ENCODE measurements at places on chromosomes 13 and 19.

DNA sequence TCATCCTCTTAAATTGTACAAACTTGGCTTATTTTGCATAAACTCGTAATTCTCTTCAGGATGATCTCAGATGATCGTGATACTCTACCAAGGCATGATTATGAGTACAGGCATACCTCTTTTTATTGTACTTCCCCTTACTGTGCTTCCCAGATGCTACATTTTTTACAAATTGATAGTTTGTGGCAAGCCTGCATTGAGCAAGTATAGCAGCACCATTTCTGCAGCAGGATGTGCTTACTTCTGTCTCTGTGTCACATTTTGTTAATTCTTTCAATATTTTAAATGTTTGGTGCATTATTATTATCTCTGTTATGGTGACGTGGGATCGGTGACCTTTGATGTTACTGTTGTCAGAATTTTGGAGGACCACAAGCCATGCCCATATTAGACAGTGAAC, 752.3 kb downstream of the PCDH9 start:
- DNase-seq = no peak

GRCh38 chr13:21039097-21039800, 22.1 kb downstream of the LATS2 start:
- DNase-seq = no peak

GRCh38 chr19:16586991-16587832, 15.0 kb upstream of the SLC35E1 start:
- no peak for DNase-seq

DNA sequence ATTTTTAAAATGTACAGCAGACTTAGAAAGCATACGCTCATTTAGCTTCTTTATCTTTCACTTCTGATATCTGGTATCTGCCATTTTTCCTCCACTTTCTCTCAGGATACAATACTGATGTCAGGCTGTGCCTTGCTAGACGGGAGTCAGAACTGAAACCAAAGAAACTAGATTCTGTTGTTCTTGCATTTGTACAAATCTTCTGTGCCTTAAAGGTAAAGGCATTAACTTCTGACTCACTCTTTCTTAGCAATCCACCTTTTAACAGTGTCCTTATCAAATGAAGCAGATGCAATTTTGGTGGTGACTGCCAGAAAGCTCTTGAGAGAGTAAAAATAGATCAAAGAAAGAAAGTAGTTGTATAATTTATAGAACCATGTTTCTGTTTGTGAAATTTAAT, 370.4 kb downstream of the PCDH20 start:
- DNase-seq = no peak

- no peak for DNase-seq
These were observed 610.7 kb downstream of the SLITRK5 start for GRCh38 chr13:88281841-88282240.

- no peak for DNase-seq
These were observed 48.7 kb downstream of the CCNE1 start for GRCh38 chr19:29860492-29860891.

GRCh38 chr13:63190742-63191141, 1775.1 kb upstream of the PCDH20 start:
- no peak for DNase-seq

- no peak for DNase-seq
These were observed 1161.3 kb downstream of the SLITRK1 start for GRCh38 chr13:82720986-82721385.

GRCh38 chr13:103287659-103288058, 221.4 kb upstream of the SLC10A2 start:
- DNase-seq = no peak

GRCh38 chr19:1608359-1609102, 3.3 kb upstream of the UQCR11 start:
- DNase-seq = no peak

- DNase-seq = no peak
These were observed 3.1 kb downstream of the ZNF784 start for GRCh38 chr19:55621205-55621672.

DNA sequence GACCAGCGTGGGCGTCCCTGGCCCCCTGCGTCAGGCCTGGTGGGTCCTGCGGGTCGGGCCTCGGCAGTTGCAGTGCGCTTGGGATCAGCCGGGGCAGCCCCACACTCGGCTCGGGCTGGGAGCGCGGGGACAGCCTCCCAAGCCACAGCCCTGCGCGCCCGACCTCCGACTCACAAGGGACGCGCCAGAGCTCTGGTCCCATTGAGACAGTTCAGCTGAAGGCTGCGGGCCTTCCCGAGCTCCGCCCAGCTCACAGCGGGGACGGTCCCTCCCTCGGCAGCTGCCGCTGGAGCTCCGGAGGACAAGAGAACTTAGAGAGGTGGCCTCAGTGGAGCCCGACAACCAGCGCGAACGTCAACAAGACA, 45.7 kb upstream of the ZNF730 start:
- DNase-seq = no peak

GRCh38 chr19:40690050-40690692, at the start of gene NUMBL:
NUMBL (minus strand) TSS chr19:40690651; CDS start chr19:40690483, 168 bp downstream.
- no peak for DNase-seq

GRCh38 chr19:16198370-16198651, 600 bp downstream of the AP1M1 start:
- no peak for DNase-seq

GRCh38 chr13:97938706-97939475, 14.6 kb upstream of the IPO5 start:
- no peak for DNase-seq
